ENCODE measurements at places on chromosomes 5 and 9.
A peak's percentile ranks its signal among the peaks of the same experiment; 100 is the strongest.

DNA sequence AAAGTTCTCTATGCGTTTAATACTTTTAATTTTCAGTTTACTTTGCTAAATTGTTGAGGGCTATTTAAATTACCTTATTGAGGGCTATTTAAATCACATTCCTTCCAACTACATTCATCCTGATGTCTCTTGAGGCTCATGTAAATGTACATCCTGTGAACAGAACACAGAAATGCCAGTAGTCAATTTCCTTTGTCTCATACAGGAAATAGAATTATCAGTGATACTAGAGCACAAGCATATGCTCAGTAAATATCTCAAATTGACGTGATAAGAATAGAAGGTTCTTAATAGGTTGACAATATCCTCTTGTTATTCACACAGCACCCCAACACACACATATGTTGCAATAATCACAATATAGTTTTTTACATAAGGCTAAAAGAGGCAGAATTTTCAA, 449.0 kb downstream of the CYLC2 start:
- no peak for DNase-seq

- peak; percentile 85 for DNase-seq
Measured at GRCh38 chr5:78758169-78758839, 109.7 kb upstream of the LHFPL2 start.

- no peak for DNase-seq
Measured at GRCh38 chr5:161022151-161022550, 170.1 kb upstream of the ATP10B start.

- no peak for DNase-seq
Measured at GRCh38 chr5:163496286-163496685, 9.1 kb upstream of the MAT2B start.

GRCh38 chr5:6487081-6487480, 38.4 kb downstream of the UBE2QL1 start:
- no peak for DNase-seq

DNA sequence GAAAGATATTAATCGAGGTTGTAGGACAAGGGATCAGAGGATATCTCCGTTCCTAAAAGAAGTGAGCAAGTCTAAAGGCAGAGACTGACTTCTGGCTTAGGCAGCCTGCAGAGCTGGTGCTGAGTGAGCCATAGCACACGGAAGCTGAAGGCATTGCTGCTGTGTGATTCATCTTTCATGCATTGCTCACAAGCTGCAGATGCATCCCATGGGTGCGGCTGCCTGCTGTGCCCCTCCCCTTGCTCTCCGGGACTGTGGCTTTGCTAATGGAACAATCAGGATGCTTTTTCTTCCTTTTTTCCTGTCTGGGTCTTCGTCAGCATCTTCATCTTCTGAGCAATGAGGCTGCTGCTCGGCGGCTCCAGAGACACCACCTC, 341.4 kb downstream of the DIRAS2 start:
- peak; percentile 4 for DNase-seq

- no peak for DNase-seq
Measured at GRCh38 chr5:176616511-176616910, 6.6 kb upstream of the GPRIN1 start.

DNA sequence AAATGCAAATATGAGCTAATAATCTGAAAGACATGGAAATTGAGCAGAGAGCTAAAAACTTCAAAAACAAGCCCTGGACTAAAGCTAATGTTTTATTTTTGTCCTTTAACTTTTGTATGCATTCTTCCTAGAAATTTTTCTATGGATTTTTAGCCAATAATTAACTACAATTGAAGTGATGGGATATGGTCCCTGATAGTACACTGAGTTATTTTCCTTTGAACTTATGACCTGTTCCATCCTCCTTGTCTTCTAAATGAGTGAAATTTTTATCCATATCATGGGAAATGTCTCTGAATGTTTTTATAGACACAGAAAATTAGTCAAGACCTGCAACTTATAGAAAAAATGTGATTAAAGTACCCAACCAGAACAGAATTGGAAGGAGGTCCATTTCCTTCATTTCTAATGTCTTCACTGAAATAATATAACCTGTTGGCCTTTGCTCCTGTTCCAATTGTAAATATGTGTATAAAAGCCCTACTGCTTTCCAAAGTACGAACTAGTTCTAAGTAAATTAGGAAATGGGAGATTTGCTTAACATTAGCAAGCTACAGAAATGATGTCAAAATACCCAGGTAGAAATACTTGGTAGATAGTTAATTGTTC, 11.3 kb upstream of the ERAP2 start:
- no peak for DNase-seq

GRCh38 chr5:176132471-176133288, 105.5 kb upstream of the SIMC1 start:
- no peak for DNase-seq

DNA sequence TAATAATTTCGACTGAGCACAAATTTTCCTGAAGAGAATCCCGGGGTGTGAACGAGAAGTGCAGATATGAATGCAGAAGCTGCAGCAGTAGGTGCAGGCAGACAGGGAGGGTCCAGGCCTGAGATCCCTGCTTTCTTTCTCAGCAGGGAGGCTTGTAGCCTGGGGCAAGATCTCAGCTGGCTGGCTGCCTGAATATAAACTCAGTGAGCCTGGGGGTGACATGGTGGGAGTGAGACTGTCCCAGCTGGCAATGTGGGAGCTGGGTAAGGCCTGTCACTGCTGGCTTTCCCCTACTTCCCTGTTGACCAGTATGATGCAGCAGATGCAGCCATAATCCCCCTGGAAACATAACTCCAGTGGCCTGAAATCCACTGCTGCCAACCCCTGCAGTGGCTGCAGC, 325.2 kb downstream of the CETN3 start:
- DNase-seq = no peak

GRCh38 chr9:96519787-96520186, 69.8 kb downstream of the HABP4 start:
- no peak for DNase-seq

GRCh38 chr9:78462611-78463010, 165.7 kb downstream of the PSAT1 start:
- DNase-seq = no peak

- no peak for DNase-seq
Measured at GRCh38 chr5:144731786-144732185, 561.1 kb downstream of the KCTD16 start.

GRCh38 chr9:98288881-98289280, 33.4 kb upstream of the TBC1D2 start:
- DNase-seq = no peak

DNA sequence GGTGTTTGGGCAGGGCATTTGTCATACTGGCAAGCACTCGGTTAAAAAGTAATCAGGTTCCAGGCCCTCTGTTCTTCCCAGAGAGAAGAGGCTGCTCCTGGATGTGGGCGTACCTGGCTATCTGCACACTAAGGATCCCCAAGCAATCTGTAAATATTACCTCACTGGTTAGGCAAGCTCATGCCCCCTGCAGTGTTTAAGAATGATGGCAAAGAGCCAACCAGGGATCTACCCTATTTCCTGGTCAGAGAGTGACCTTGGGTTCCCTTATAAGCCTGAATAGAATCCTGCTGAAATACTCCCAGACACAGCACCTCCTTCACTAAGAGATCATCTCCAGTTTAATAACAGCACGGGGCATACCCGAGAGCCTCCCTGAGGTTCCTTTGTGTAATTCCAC, 181.2 kb downstream of the PIK3R1 start:
- no peak for DNase-seq

DNA sequence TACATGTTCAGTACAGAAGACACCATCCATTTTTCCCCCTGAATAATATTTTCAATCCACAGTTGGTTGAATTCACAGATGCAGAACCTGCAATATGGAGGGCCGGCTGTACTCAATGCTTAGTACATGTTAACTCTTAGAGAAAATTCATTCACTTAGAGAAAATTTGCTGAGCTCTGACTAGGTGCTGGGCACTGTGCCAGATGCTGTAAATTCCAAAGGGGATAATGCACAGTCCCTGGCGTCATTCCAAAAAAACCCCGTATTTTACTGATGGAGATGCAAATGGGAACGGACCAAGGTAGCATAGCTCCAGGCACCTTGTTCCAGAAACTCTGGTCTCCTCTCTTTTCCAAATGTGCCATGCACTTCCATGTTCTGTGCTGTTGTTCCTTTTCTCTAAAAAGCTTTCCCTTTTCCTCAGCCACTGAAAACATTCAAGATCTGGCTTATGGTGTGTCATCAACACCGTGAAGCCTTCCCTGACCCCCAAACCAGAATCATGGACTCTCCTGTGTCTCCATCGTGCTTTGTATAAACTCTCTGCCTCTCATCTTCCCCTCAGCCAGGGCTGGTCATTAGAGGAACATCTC, 55.7 kb upstream of the COL15A1 start:
- DNase-seq = no peak

- peak; percentile 66 for DNase-seq
Measured at GRCh38 chr9:124149992-124150391, 107.8 kb upstream of the NEK6 start.

DNA sequence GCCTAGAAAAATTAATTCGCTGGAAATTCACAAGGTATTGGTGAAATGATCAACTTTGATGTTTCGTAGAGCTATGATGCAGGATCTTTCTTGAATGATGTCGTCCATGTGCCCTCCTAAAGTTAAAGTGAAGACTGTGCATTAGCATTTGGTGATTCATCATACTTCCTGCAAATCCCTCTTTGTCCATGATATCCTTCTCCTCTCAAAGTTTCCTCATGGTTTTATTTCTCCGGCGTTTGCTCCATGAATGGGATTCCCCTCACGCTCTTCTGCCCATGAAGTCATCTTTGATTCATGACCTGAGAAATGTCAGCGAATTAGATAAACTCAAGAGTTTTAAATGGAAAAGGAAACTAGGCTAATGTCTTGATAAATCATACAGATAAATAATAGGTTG, 372.7 kb downstream of the PSAT1 start:
- no peak for DNase-seq

DNA sequence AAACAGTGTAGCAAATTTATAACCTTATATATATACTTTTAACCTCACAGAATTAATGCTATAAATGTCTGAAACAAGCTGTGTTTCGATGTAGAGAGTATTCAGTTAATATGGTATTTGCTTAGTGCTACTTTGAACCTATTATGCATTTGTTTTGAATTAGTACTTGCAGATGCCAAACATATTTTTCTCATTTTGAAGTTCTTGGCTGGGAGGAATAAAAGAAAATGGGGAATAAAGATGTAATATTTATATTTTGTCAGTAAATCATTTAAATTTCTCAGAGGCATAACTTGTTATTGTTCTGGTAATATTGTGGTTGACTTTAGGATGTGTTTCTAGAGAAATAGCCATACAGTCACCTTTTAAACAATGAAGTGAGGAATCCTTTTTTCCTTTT, 175.9 kb upstream of the IZUMO3 start:
- DNase-seq = no peak

GRCh38 chr9:120619751-120620655, 40.0 kb upstream of the CDK5RAP2 start:
- peak; percentile 77 for DNase-seq

GRCh38 chr5:1959725-1960581, 77.2 kb upstream of the IRX4 start:
- DNase-seq = no peak

Measured in suppressor macrophage (primary cell).